ENCODE measurements at places on chromosomes 6 and 20.

GRCh38 chr6:146032387-146032786, 3.5 kb downstream of the GRM1 start:
- DNase-seq: no peak

DNA sequence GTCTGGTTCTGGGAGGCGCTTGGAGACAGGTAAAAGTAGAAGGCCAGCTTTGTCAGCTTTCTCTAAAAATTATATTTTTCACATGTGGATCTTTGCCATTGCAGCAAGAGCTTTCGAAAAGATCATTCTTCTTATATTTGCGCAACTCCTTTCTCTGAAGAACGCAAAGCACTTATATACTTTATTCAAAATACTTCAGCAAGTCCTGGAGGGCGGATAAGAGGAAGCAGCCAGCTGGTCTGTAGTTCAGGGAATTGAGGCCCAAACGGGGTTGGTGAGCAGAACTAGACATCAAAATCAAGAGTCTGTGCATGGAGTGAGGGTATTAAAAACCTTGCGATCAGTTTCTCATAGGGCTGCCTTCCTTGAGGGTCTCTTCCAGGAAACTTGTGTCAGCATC, 182.3 kb downstream of the DTNBP1 start:
- DNase-seq: no peak

DNA sequence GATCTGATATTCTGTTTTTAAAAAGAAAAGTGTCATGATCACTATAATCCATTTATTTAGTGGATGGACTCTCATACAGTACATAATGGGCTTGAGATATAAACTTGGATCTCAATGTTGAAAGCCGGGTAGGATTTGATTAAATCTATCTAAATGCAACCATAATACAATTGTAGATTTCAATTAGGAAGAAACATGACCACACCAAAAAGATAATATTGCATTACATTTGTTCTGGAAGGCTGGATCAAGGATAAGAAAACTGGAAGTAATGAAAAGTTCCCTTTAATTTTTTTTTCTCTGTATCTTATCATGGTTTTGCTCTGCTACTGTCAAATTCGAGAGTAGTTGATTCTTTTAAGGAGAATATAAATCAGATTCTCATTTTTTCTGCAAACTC, 51.3 kb upstream of the UFL1 start:
- no peak for DNase-seq

GRCh38 chr6:163092876-163093275, 321.6 kb upstream of the QKI start:
- DNase-seq: no peak

GRCh38 chr6:161480421-161481155, 206.7 kb upstream of the AGPAT4 start:
- no peak for DNase-seq

GRCh38 chr6:70445001-70445400, 31.7 kb downstream of the FAM135A start:
- DNase-seq: no peak

GRCh38 chr20:15022921-15023320, 685.5 kb upstream of the FLRT3 start:
- DNase-seq: no peak
